Renal cortical epithelial cell (primary cell): ENCODE measurements at places on chromosomes 4 and X.

- peak; percentile 64 for DNase-seq
These were observed 2.1 kb downstream of the PDS5A start for GRCh38 chr4:39975488-39976089.

- DNase-seq = no peak
These were observed at the start of gene PPEF2 for GRCh38 chr4:75902352-75902751. PPEF2 (minus strand) TSS chr4:75902452; CDS start chr4:75896325, 6,127 bp downstream.

GRCh38 chrX:133983974-133984845 lies 1.2 kb downstream of the GPC3 start:
- no peak for DNase-seq

GRCh38 chr4:187027272-187027671 lies 303.6 kb upstream of the FAT1 start:
- peak; percentile 22 for DNase-seq

DNA sequence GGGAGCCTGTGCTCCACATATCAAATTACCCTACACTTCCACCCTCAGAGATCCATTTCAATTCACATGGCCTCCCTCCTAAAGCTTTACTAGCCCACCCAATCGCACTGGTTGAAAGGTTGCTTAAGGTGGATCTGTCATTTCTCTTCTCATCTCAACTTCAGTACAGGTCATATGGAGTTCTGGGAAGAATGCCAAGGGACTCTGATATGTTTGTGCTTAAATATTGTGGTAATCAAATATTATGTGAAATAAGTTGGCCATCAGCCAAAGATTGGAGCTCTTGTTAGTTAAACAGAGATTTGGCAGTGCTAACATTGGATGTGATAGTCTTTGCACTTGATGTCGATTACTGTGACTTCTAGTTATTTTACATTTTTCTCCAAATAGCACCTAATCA lies 20.5 kb downstream of the SEPTIN6 start:
- DNase-seq = no peak

DNA sequence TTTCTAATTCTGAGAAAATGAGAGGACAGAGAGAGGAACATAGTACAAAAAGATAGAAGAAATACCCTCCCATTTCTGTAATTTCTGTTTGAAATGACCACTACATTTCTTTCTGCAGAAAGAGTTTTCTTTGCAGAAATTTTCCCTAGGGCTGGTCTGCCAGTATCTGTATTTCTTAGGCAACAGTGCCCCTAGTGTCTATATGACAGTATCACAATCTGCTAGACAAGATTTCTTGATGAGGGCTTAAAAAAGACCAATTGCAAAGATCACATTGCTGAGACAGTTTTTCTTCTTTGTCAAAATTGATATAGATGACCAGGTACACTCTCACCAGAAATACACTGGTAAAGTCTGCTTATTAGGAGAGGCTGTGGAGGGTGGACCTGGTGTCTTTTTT lies 81.0 kb upstream of the ZDHHC15 start:
- peak; percentile 18 for DNase-seq

DNA sequence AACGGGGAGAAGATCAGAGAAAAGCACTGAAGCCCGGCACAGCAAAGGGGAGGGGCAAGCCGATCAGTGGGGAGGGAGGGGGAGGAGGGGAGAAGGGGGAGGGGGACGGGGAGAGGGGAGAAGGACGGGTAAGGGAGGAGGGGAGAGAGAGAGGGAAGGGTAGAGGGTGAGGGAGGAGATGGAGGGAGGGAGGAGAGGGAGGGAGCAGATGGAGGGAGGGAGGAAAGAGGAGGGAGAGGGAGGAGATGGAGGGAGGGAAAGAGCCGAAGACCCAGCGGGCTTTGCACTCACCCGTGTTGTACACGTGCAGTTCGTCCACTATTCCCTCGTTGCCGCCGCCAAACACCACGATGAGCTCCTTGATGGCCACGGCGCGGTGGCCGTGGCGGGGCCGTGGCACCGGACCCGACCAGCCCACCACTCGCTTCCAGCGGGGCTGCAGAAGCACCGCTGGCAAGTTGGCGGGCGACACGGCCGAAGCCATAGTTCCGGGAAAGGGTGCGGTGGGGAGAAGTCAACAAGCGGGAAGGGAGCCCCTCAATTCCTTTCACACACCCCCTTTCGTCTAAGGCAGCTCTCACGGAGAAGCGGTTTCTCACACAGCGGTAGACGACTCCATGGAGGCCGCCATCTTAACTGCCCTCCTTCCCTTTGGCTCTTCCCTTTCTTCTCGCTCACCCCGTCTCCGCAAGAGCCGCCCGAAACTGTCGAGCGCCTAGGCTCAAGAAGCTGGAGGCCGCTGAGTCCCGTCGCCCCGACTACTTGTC lies 1.1 kb downstream of the HCFC1 start:
- peak; percentile 30 for DNase-seq

DNA sequence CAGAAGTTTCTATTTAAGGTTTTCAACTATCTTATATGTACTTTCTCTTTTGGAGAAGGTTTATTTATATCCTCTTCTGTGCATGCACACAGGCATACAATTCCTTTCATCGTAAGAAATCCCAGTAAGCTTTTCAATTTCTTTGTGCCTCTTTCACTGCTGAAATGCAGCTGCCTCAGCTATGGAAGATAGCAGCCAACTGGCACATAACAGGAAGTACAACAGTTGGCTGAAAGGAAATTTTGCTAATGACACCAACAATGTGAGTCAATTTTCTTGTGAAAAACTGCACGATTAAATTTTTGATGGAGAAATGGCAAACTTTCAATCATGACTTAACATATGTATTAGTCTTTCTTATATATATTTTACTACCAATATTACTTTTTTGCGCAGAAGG lies 74.5 kb upstream of the PAQR3 start:
- no peak for DNase-seq

GRCh38 chr4:1180663-1181062 lies 8.3 kb upstream of the SPON2 start:
- DNase-seq = no peak

DNA sequence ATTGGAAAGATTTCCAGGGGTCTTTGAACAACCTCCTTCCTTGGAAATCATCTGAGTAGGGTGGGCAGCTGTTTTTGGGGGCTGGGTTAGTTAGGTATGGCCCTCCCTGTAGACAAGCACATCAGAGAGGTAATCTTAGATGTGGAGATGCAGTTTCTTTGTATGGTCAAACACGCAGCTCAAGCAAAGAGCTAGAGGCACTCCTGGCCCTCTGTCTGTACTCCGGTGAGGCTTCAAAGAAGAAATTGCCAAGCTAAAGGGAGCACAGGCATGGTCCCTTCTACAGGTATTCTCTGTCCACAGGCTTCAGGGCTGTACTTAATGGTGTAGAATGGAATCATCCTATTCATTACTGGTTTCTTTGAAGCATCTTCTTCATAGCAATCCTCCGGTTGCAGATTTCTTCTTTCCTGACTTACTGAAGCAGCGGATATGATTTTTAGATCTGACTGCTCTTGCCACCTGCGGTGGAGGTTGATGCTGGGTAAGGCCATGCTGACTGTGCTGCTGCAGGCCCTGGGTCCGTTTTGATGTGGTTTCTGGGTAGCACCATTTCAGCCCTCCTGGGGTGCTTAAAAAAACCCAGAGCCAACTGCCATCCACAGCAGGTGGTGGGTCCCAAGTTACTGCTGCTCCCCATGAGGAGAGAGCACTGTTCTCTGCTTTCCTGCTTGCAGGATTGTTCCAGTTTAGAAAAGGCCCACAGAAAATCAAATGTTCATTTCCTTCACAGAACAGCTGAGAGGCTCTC lies 318.9 kb upstream of the GATB start:
- DNase-seq = no peak

DNA sequence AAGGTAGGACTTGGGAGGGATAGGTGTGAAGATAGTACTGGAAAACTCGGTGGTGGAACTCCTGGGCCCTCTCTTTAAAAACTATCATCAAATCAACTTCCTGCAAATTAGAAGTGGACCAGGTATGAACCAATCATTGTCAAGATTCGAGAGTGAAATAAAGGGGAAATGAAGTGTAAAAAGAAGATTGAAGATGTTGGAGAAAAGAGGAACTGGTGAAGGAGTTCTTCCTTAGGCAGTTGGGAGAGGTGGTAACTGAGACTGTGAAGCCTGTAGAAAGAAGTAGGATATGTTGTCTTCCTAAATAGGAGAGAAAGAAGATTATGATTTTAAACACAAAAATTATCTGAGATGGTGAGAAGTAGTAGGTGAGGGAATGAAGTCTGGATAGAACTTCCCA lies 212.2 kb downstream of the PPP1R2C start:
- no peak for DNase-seq

DNA sequence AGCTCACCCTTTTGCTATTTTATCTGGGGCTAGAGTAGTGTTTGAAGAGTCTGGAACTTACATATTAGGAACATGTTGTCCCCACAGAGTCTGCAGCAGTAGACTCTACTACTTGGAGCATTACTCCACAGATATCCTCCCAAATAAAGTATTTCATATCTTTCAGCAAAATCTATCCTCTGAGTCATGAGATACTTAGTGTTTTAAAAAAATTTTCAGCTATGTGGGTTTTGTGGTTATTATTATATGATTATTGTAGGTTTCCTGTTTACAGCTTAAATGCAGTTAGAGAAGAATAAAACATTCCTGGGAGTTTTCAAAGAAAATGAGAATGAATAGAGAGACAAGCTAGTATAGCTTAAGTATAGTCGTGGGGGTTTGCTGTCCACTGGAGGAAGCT lies 30.9 kb downstream of the PAGE2 start:
- DNase-seq = no peak

- DNase-seq = no peak
These were observed 13.3 kb upstream of the SPANXN2 start for GRCh38 chrX:143733866-143734265.

DNA sequence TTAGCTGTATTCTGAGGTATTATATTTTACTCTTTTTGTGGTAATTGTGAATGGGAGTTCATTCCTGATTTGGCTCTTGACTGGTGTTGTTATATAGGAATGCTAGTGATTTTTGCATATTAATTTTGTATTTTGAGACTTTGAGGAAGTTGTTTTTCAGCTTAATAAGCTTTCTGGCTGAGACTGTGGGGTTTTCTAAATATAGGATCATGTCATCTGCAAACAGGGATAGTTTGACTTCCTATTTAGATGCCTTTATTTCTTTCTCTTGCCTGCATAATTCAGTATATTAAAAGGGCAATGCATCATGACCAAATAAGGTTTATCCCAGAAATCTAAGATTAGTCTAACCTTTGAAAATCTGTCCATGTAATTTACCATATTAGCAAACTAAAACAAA lies 44.7 kb upstream of the EPGN start:
- DNase-seq = no peak

GRCh38 chrX:11261260-11261659 lies 32.0 kb upstream of the AMELX start:
- DNase-seq = peak; percentile 57

GRCh38 chr4:99506781-99507180 lies 4.0 kb upstream of the C4orf17 start:
- DNase-seq = no peak
